ENCODE measurements at places on chromosomes 6 and 20.

- no peak for DNase-seq
Observed at GRCh38 chr20:58498470-58499068, 16.6 kb downstream of the APCDD1L start.

DNA sequence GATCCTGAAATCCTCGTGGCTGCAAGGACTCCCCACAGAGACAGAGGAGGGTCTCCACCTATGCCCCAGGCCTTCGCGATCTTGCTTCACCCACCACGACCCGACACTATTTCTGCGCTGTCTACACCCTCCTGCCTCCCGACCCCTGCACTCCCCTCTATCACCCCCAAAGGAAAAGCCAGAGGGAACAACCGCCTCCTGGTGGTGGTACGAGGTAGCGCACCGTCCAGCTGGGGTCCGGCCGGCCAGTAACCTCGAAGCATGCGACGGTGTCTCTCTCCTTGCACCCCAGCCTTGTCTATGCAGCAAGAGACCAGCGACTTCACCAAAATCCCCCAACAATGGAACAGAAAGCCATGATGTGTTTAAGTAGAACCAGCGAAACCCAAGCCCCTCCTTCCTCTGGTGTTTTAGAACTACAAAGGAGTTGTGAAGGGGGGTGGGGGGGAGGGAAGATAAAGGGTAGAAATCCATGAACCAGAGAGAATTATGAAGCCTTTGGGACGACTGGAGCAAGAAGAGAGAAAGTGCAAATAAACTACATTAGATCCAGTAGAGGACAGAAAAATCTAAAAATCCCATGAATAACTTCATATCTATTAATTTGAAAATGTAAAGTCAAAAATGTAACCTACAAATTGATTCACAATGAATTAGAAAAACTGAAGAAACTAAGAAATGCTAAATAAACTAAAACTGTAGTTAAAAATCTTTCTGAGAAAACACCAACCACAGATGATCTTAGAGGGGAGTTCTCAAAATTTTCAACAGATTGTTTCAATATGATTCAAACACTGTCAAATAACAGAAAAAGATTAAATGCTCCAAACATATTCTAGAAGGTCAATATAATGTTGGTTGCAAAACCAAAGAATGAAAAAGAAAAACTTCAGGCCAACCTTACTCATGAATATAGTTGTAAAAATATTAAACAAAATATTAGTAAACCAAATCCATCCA, 168.0 kb downstream of the CDK19 start:
- peak; percentile 52 for DNase-seq

- DNase-seq: no peak
Observed at GRCh38 chr6:167850782-167851181, 24.1 kb downstream of the AFDN start.

DNA sequence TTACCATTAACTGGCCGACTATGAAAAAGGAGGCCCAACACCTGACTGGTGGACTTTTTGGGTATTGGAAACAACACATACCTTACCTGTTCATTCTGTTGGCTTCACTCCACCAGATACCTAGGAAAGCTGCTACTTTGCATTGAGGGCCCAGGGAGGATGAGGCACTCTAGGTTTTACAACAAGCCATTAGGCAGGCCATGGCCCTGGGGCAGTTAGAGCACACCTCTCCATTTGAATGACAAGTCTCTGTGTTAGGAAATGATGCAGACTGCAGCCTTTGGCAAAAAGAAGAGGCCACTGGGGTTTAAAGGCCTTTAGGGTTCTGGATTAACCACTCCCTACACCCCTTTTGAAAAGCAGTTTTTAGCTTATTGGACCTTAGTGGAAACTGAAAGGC, 144.3 kb downstream of the OR2B2 start:
- DNase-seq: peak; percentile 87

GRCh38 chr6:159595173-159595572, 97.9 kb downstream of the SOD2 start:
- DNase-seq: no peak
